Left ventricle myocardium inferior (tissue), 1 donor: ENCODE measurements at places on chromosomes 1 and 21. TPM values are rescaled to one million over a fixed set of nuclear protein-coding genes. Genes with fewer than 3 reads are reported as not detected.

- H3K36me3 ChIP-seq, result no peaks in the 10 kb centered on the region
- no peaks in the 10 kb centered on the region for H3K27me3 ChIP-seq
- no peak for DNase-seq
- no peak overlapping the region for H3K4me3 ChIP-seq
- H3K4me1 ChIP-seq, result peaks cover 11% of the 10 kb centered on the region
Measured at GRCh38 chr1:219062161-219062560, 111.5 kb upstream of the LYPLAL1 start.

MIXL1 gene
- total RNA-seq, result not detected

RAB3B gene
- total RNA-seq, result not detected

DNA sequence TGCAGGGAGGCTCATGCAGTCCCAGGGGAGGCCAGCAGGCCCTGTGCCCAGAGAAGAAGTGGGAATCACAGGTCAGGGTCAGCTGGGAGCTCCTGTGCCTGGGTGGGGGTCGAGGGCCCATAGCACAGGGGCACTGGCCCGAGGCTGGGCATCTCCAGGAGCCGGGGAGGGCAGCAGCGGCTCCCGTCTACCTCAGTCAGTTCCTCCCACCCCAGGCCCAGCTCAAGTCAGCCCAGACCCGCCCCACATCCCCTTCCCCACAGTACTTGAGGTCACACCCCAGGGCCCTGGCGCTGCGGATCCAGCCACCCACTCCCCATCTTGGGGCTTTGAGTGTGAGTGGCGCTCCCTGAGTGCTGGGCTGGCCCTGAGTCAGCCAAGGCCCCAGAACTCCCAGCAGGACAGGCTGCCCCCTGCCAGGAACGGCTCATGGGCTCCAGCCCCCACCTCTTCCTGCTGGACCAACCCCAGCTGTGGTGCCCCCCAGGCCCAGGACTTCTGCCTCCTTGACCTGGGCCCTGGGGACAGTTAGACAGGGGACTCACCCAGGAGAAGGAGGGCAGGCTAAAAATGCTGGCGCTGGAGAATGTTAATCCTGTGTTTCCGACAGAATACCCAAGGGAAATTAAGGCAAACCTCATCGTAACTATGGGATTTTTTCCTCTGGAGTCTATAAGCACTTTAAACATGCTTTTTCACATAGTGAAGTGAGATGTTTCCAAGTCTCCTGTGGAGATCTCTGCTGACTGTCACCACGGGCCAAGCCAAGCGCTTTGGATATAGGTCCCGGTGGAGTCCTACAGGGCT lies 68.8 kb upstream of the COL6A1 start:
- no peak for DNase-seq
- H3K27ac ChIP-seq, result no peak overlapping the region
- H3K36me3 ChIP-seq, result no peaks in the 10 kb centered on the region
- H3K4me3 ChIP-seq, result no peak overlapping the region
- no peaks in the 10 kb centered on the region for H3K27me3 ChIP-seq
- H3K4me1 ChIP-seq, result peaks cover 10% of the 10 kb centered on the region

DNA sequence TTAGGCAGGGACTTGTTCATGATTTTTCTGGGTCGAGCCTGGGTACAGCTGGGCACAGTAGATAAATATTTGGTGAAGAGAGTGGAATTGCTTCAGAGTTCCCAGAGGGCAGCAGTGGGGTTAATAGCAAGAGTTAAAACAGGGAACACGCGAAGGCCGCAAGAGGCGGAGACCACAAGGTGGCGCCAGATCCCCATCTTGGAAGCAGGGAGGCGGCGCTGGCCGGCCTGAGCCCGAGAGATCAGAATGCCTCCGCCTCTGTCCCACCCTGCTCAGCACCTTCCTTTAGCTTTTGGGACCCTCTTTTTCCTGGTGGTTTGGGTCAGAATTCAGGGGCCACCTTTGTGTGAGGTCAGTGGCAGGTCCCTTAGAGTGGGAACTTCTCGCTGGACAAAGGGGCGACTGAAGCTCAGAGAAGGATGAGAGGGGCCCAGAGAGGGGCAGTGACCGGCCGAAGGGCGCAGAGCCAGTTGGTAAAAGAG lies 6.5 kb upstream of the PADI2 start:
- no peak overlapping the region for H3K27ac ChIP-seq
- no peaks in the 10 kb centered on the region for H3K36me3 ChIP-seq
- peak; percentile 83 for DNase-seq
- H3K4me1 ChIP-seq, result peaks cover 4% of the 10 kb centered on the region
- no peak overlapping the region for H3K4me3 ChIP-seq

LYPD8 gene
- total RNA-seq, result not detected

FCMR gene
- total RNA-seq, result 3.3 TPM

DNA sequence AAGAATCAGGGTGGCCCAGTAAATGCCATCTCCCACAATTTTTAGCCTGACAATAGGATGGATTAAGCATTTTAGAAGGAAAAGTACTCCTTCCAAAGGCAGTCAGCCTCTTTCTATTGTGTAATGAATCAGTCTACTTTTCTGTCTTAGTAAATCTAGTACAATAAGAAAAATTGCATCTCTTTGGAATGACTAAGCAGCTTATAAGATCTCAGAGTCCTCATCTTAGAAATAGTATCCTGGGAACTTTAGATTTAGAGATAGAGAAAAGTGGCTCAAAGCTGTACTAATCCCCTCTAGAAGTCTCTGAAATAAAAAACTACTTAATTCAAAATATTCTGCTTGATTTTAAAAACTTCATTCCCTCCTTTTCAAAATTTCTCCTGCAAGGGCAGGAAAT lies 81.4 kb downstream of the SLC44A5 start:
- no peaks in the 10 kb centered on the region for H3K27me3 ChIP-seq
- no peak for DNase-seq
- H3K27ac ChIP-seq, result no peak overlapping the region
- no peaks in the 10 kb centered on the region for H3K36me3 ChIP-seq

DNA sequence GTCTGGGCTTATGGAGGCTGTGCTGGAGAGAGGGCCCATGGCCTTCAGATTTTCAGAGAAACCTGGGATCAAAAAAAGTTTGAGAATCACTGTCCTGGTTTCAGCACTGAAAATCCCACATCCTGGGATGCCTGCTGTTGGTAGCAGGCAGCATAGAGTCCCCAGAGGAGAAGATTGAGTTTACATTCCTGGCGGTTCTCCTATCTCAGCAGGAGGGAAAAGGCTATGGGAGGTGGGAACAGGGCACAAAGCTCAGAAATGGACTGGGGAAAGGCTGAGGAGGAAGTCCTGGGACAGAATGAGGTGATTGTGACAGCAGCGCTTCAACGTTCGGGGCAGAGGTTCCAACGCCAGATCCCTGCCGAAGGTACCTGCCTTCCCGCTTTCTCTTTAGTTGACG lies 103.4 kb downstream of the ETS2 start:
- H3K27me3 ChIP-seq, result no peaks in the 10 kb centered on the region
- H3K4me3 ChIP-seq, result no peak overlapping the region
- H3K4me1 ChIP-seq, result peaks cover 75% of the 10 kb centered on the region
- DNase-seq, result no peak

DNA sequence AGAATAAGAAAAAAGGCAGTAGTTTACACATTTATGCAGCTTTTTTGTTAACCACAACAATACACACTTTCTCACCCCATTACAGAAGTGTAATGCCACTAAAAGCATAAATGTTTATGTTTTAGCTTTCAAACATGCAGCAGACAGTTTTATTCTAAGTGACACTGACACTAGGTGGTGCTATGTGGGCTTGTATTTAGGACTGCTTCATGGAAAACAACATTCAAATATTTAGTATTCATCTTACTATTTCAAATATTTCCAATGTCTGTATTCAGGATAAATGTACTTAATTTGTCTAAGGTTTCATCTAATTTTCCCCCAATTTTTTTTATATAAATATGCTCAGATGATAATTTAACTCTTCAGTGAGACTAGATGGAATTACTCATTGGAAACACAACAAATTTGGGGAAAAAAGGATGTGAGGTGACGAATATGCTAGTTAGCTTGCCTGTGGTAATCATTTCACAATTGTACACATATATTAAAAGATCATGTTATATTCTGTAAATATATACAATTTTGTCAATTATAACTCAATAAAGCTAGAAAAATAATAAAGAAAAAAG lies 71.4 kb downstream of the USP1 start:
- peaks cover 12% of the 10 kb centered on the region for H3K36me3 ChIP-seq
- DNase-seq, result no peak
- H3K27me3 ChIP-seq, result no peaks in the 10 kb centered on the region
- H3K27ac ChIP-seq, result no peak overlapping the region

- no peak overlapping the region for H3K4me3 ChIP-seq
- H3K4me1 ChIP-seq, result peaks cover 56% of the 10 kb centered on the region
Measured at GRCh38 chr1:19070891-19071621, 114.6 kb upstream of the IFFO2 start.
